ENCODE measurements at places on chromosomes 6 and 20. TPM values are rescaled to one million over a fixed set of nuclear protein-coding genes. Genes with fewer than 3 reads are reported as not detected.
A peak's percentile ranks its signal among the peaks of the same experiment; 100 is the strongest.

CRISP3 gene
- not detected for total RNA-seq

- peak; percentile 57 for DNase-seq
Measured at GRCh38 chr6:1515280-1515679, 94.4 kb upstream of the FOXC1 start.

DNA sequence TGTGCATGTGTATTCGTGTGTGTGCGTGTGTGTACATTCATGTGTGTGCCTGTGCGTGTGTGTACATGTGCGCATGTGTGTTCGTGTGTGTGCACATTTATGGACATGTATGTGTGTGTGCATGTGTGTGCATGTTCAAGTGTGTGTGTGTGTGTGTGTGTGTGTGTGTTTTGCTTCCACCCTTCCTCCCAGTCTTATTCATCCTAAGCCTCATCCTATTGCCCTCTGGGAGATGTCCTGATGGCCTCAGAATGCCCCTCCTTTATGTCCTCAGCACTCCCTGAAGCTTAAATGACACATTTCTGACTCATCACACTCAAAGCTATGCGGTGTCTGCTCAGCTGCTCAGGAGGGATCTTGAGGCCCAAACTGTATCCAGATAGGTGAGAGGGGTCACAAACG, 76.6 kb upstream of the CCDC167 start:
- DNase-seq = no peak

GRCh38 chr6:52946306-52946705, 36.8 kb upstream of the GSTA3 start:
- no peak for DNase-seq

- DNase-seq = no peak
Measured at GRCh38 chr6:154406301-154406700, 49.7 kb upstream of the IPCEF1 start.

CCN5 gene
- total RNA-seq = 51.5 TPM

DNA sequence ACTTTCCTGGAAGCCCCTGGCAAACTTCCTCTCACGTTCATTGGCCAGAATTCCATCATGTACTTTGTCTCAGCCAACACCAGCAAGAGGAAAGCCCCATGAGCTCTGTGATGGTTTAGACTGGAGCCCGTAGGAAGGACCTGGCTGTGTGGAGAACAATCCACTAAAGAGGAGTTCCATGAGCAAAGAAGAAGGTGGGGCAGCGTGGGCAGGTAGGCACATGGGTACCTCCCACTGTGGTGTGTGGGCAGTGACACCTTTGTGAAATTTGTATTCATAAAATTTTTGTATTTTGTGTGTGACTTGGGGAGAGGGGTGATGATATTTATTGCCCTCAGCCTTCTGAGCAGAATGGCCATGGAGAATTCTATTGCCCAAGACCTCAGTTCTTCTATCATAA, 89.5 kb upstream of the SCP2D1 start:
- no peak for DNase-seq

- DNase-seq = no peak
Measured at GRCh38 chr20:47561180-47561579, 59.5 kb downstream of the NCOA3 start.

All from mesenteric fat pad (tissue), 1 donor.